ENCODE measurements at places on chromosomes 16 and 17. TPM values are rescaled to one million over a fixed set of nuclear protein-coding genes. Genes with fewer than 3 reads are reported as not detected.

DNA sequence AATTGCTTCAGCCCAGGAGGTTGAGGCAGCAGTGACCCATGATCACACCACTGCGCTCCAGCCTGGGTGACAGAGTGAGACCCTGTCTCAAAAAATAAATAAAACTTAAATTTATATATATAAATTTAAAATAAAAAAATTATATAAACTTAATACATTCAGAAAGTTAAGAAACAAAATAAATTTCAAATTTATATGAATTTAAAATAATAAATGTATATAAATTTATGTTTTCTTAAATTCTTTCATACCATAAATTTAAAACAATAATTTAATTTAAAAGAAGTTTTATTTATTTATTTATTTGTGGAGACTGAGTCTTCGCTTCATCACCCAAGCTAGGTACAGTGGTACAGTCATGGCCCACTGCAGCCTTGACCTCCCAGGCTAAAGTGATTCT, 20.2 kb downstream of the LYRM1 start:
- no peak for DNase-seq

DNA sequence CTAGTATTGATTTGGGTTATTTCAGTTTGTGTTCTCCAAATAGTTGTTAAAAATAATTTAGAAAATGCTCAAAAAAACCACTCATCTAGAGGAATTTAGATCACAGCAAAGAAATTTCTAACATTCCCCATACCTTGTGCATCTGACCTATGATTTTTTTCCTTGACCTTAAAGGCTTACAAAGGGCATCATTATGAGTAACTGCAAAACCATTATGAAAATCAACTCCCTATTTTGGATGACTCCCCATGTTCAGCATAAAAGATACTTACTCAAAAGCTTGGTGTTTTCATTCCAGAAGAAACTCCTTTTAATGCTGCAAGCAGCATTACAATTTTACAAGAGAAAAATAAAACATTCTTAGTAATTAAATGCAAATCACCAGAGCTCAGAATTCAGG, 83.2 kb downstream of the GRIN2A start:
- no peak for DNase-seq

DNA sequence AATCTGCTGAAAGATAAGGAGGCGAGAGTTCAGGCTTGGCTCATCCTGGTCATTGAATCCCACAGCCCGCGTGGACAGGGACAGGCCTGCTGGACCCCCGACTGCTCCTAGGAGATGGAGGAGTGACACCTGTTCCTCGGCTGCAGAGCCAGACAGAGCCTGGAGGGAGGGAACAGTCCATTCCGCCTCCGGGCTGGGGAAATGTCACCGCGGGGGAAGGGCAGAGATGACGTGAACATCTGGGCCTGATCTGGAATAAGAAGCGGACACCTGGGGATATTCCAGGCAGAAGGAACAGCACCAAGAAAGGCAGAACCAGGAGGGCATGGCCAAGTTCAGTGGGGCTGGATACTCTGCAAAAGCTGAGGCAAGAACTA, 1.5 kb downstream of the ZNF747 start:
- no peak for DNase-seq

GRCh38 chr17:72205822-72206221, 85.0 kb downstream of the SOX9 start:
- no peak for DNase-seq

- no peak for DNase-seq
Observed at GRCh38 chr17:65711671-65712276, 150.3 kb upstream of the AXIN2 start.

- no peak for DNase-seq
Observed at GRCh38 chr16:83587201-83587600, 220.6 kb upstream of the HSBP1 start.

TMC8 gene
- 0.45 TPM for total RNA-seq

- no peak for DNase-seq
Observed at GRCh38 chr16:81752225-81752875, 26.7 kb upstream of the PLCG2 start.

GRCh38 chr16:67530013-67530939, 1.6 kb downstream of the RIPOR1 start:
- DNase-seq: peak; percentile 21

ELMO3 gene
- total RNA-seq: 0.90 TPM

- no peak for DNase-seq
Observed at GRCh38 chr17:74403512-74404137, 28.3 kb upstream of the GPRC5C start.

DNA sequence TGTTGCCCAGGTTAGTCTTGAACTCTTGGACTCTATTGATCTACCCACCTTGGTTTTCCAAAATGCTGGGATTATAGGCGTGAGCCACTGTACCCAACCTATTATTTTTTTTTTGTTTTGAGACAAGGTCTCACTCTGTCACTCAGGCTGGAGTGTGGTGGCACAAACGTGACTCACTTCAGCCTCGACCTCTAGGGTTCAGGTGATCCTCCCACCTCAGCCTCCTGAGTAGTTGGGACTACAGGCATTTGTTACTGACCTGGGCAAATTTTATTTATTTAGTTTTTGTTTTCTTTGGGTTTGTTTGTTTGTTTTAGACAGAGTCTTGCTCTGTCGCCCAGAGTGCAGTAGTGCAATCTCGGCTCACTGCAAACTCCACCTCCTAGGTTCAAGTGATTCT, 4.0 kb downstream of the SAT2 start:
- DNase-seq: no peak

DNA sequence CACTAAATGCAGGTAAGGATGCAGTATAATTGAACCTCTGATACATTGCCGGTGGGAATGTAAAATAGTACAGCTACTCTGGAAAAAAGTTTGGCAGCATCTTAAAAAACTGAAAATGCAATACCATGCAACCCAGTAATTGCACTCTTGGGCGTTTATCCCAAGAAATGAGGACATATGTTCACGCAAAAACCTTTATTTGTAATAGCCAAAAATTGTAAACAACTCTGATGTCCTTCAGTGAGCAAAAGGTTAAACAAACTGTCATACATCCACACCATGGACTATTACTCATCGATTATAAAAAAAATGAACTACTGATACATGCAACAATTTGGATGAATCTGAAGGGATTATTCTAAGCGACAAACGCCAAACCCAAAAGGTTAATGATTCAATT, 16.9 kb downstream of the SYNRG start:
- no peak for DNase-seq

LRRC75A gene
- 5.1 TPM for total RNA-seq

- DNase-seq: peak; percentile 93
Observed at GRCh38 chr17:15409721-15410250, 57.6 kb downstream of the CDRT4 start.

SPNS3 gene
- not detected for total RNA-seq

DNA sequence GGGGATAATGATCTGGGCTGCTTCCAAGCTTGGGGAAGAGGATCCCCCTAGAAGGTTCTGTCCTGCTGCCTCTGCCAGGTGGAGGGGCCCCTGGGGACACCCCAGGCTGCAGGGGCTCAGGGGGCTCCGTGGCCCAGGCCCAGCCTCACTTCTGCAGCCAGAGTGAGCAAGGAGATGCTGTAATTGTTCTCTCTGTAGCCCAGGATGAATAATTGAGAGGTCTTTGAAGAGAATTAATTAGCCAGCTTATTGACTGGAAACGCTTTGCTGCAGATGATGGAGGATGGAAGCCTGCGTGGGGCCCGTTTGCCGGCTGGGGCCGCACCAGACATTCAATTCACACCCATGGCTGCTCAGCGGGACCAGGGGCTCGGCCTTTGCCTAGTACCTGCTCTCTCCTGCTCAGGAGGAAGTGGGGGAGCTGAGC, 38.5 kb downstream of the TMEM235 start:
- no peak for DNase-seq

- DNase-seq: no peak
Observed at GRCh38 chr17:142876-143784, 5.8 kb downstream of the SCGB1C2 start.

NEUROD2 gene
- not detected for total RNA-seq

- DNase-seq: peak; percentile 13
Observed at GRCh38 chr16:8935989-8936388, 27.7 kb downstream of the USP7 start.

NKIRAS2 gene
- total RNA-seq: 32.6 TPM

ASPHD1 gene
- 3.4 TPM for total RNA-seq

TNFRSF17 gene
- not detected for total RNA-seq

GRCh38 chr17:78839235-78839761, 1.3 kb downstream of the USP36 start:
- DNase-seq: no peak

TMIGD1 gene
- total RNA-seq: not detected

GRCh38 chr17:81090361-81091136, 55.6 kb downstream of the BAIAP2 start:
- peak; percentile 46 for DNase-seq

GRCh38 chr16:76964464-76965154, 226.4 kb upstream of the MON1B start:
- DNase-seq: no peak

- no peak for DNase-seq
Observed at GRCh38 chr16:10658943-10659342, 35.8 kb downstream of the TEKT5 start.

NMT1 gene
- 71.5 TPM for total RNA-seq

GRCh38 chr17:76709077-76709950, 1.5 kb downstream of the MXRA7 start:
- no peak for DNase-seq

KCNJ2 gene
- total RNA-seq: 1.2 TPM

KRTAP3-3 gene
- total RNA-seq: not detected

GRCh38 chr16:69107316-69107962, 2.0 kb downstream of the HAS3 start:
- no peak for DNase-seq

DNA sequence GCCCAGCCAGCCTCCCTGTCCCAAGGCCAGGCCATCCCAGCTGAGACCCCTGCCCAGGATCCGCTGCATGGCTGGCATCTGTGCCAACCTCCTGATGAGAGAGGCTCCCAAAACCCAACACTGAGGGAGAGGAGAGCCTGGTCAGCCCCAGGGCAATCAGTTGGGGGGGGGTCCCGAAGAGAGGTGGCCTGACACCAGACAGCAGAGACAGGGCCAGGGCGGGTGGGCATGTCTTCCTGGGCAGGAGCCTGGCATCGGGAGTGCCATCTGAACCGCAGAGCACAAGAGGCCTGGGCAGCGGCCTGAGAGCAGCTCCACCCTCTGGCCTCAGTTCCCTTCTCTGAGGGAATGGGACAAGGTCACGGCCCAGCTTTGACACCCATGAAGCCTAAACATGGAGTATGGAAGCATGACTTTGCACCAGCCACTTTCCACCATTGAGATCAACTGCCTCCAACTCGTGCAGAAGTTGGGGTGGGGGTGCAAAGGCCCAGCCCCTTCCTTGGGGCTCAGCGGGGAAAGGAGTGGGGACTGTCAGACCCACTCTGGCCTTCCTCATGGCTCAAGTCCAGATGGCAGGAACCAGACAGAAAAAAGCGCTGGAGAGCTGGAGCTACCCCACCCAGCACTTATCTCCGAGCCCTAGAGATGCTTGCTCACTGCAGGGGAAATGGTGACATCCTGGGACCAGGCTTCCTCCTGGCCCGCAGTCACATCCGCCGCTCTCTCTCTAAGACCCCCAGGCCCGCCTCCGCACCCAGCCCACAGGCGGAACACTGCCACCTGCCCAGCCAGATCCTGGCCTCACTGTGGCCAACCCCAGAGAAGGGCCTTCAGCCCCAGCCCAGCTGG, 9.7 kb downstream of the RHBDF2 start:
- no peak for DNase-seq

PLEKHH3 gene
- 11.1 TPM for total RNA-seq

- no peak for DNase-seq
Observed at GRCh38 chr17:78132767-78133178, 2.2 kb downstream of the TMC8 start.

DNA sequence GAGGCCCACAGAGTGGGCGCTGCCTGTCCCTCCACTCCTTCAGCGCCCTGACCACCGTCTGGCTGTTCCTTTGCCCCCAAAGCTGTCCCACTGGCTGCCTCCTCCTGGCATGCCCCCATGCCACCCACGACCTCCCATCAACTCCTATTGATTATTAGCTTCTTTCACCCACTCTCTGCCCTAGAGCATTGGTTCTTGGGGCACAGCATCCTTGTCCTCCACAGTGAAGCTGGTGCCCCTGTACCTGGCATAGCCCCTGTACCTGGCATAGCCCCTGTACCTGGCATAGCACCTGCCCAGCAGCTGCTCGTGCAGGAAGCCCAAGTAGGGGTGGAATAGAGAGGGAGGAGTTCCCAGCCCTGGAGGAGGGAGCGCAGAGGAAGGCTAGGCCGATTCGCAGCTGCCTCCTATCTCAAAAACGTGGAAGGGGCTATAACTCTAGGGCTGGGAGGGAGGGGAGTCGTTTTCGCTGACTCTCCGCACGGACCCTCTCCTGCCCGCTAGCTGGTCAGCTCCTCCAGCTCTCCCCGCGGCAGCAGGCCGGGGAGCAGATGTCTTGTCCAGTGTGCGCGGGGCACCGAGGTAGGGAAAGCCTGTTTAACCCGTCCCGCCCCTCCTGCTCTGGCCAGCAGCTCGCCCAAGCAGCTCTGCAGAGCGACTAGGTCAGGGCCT, 5.7 kb upstream of the ACTG1 start:
- DNase-seq: no peak

DNA sequence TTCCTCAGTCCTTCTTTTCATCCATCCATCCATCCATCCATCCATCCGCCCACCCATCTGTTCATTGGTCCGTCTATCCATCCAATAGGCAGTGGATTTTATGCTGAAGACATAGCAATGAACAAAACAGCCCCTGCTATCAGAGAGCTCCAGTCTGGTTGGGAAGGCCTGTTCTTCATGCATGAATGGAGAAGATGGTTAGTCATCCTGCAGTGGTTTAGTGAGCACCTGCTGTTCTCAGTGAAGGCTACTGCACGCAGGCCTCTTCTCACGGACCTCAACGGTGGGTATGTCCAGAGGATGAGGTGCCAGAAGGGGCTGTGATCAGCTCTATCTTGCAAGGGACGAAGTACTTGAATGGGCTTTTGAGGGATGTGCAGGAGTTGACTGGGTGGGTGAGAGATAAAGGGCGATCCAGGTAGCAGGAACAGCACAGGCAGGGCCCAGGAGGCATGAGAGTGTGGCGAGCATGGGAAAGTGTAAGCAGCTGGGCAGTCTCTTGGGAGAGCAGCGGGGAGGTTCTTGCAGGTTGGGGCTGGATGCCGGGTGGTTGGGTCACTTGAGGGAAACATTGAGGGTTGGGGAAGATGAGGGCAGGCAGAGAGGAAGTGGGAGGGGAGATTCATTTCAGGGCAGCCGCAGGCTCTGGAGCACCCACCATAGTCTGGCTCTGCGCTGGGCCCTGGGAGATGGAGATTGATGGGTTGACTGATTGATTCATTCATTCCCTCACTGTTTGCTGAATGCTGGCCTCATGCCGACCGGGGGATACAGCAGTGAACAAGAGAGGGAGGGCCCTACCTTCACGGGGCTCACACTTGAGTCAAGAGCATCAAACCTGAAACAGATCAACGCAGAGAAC, 115.0 kb upstream of the CIBAR2 start:
- no peak for DNase-seq

CCL3 gene
- not detected for total RNA-seq

CCL5 gene
- total RNA-seq: not detected

DNA sequence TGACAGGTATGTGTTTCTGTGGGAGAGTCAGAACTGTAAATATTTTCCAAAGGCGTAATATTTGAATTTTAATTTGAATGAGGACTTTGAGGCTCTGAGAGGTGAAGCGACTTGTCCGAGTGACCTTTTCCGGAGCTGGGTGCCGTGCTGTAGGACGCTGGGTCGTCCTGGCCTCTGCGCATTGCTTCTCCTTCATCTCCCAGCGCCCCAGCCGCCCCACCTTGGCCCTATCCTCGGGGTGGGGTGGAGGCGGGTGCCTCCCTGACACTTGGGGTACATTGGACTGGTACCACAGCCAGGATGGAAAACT, 147.8 kb downstream of the SPECC1 start:
- DNase-seq: no peak

All from SK-MEL-5 (cell line).